ENCODE measurements at places on chromosomes 7 and 10.

DNA sequence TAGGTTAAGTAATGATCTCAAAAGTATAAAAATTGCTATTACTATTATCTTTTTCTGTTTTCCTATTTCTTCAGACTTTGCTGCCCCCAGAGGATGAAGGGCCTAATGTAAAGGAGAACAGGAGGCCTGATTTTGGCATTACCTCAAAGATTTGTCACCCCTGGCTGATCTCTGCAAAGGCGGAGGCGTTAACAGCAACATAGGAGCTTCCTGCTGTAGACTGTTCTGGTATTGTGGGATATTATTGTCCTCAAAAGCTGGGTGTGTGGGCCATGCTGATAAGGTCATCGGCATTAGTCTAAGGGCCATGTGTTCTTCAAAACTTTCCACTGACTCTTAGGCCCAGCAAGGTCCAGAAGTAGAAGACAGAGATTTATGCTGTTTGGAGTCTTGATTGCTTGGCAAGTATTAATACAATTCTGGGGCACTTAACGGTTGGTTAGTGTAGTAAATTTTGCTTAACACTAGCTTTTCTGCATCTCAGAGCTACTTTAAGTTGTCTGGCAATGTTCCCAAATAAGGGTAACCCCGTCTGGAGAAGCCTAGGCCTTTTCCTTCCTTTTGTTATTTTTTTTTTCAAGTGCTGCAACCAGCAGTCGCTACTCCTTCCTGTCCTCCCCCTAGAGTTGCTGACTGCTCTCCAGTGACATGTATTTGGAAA lies 14.0 kb upstream of the ENTPD1 start:
- no peak for DNase-seq

DNA sequence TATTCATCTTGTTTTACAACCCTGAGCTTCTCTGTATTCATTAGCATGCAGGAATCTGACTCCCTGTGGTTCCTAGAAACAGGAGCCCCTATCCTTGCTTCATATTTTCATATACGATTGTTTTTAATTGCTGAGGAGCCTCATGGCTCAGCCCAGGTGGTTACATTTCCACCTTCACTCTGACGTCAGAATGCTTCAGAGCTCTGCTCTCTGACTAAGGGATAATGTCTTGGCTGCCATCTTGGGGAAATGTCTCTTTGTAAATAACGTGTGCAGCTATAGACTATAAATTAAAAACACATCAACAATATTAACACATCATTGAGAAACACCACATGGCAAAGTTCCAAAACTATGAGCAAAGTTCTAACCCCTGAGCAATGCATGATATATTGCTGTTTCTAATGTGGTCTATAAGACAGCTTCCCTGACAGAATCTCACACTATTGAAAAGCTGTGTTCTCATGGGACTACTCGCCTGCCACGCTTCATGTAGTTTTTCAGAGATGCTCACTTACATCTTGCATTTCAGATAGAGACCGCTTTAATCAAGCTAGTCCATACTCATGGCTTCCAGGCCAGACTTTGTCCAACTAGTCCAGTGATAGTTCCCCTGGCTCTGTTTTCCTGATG lies 227.0 kb downstream of the SORCS3 start:
- no peak for DNase-seq

GRCh38 chr10:26486990-26487850 lies 49.1 kb downstream of the APBB1IP start:
- no peak for DNase-seq

- no peak for DNase-seq
Observed at GRCh38 chr10:95341716-95342130, 50.9 kb upstream of the PDLIM1 start.

DNA sequence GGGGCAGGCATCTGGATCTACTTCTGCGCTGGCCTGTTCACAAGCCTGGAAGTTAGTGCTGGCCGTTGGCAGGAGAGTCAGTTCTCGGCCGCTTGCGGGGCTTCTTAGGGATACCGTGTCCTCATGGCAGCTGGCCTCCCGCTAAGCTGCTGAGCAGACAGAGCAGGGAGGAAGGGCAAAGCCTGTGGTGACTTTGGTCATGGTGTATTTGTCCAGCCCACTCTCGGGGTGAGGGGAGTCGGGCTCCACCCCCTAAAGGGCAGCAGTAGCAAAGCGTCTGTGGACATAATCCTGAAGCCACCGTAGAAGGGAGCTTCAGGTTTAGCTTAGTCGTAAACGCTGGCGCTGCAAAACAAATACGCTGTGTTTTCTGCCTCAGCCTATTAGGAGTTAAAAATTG lies 12.2 kb downstream of the UBE3C start:
- DNase-seq: no peak

DNA sequence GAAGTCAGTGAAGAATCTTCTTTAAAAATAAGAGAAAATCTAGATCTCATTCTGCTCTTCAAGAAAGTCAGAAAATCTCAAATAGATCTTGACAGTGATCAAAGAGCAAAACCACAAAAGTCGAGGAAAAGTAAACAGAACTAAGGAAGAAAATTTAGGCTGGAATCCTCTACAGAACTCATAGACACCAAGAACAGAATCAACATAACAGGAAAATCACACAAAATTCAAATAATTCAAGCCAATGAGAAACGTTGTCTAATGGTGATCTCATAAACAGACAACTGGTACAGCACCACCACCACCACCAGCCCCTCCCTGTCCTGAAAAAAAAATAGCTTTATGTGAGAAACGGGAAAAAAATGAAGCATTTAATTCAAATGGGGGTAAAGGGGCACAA lies 6.9 kb downstream of the ITGB1 start:
- DNase-seq: peak; percentile 68

GRCh38 chr10:70617798-70618568 lies 15.4 kb upstream of the PRF1 start:
- no peak for DNase-seq

GRCh38 chr7:41956705-41957104 lies 253.8 kb upstream of the INHBA start:
- no peak for DNase-seq

GRCh38 chr7:78080241-78080640 lies 281.7 kb downstream of the PHTF2 start:
- no peak for DNase-seq

DNA sequence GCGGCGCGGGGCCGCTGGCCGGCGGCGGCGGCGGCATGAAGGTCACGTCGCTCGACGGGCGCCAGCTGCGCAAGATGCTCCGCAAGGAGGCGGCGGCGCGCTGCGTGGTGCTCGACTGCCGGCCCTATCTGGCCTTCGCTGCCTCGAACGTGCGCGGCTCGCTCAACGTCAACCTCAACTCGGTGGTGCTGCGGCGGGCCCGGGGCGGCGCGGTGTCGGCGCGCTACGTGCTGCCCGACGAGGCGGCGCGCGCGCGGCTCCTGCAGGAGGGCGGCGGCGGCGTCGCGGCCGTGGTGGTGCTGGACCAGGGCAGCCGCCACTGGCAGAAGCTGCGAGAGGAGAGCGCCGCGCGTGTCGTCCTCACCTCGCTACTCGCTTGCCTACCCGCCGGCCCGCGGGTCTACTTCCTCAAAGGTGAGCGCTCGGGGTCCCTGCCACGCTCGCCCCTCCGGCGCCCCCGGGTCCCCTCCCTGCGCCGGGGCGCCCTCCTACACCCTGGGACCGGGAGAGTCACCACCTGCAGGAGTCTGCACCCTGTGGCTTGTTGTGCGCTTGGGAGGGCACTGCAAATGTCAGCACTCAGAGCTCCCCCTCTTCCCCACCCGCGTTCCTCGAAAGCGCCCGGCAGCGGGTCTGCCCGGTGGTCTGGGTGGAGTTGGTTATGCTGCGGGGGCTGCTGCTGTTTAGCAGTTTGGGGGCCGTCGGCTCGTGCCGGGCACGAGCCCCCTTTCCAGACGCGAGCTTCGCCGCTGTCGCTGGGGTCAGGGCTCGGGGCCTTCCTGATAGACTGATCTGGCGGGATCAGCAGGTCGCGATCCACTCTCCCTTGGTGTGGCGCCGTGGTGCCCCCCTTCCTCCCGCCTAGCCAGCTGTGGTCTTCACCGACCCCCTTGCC lies 627 bp downstream of the DUSP5 start:
- DNase-seq: no peak

GRCh38 chr10:76686201-76686600 lies 951.4 kb downstream of the KCNMA1 start:
- DNase-seq: no peak

DNA sequence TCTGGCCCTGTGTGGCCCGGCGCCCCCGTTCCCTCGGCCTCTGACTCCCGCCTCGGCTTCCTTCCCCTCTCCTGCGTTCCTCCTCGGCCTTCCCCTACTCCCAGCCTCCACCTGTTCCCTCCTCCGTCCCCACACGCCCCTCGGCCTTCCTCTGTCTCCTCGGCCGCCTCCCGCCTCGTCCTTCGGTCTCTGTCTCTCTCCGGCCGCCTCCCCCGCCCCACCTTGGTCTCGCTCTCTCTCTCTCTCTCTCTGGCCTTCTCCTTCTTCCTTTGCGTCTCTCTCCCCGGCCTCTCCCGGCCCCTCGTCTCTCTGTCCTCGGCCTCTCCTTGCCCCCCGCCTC lies 588 bp downstream of the GET4 start:
- no peak for DNase-seq

GRCh38 chr7:159108941-159109652 lies 35.6 kb downstream of the VIPR2 start:
- no peak for DNase-seq

DNA sequence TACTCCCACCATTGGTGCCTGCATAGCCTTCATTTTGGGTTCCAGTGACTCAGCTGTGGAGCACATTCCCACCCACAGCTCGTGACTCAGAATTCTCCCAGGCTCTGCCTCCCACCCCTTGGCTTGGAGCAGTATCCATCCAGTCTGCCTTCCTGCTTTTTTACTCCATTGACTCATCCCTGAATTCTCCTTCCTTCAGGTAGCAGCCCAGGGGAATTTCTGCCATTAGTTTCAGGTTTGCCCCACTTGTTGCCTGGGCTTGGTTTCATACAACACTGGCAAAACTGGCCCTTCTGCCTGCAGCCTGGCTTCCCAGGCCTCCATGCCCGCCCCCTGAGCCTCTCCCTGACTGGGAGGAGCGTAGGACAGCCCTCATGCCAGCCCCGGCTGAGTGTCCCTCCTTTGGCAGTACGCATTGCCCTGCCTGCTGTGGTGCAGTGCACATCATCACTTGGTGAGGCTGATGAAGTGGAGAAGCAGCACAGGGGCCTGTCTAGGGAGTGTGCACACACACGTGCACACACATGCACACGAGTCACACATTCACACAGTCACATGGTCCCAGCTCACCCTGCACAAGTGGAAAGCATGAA lies 55.0 kb downstream of the SNX10 start:
- DNase-seq: no peak

- DNase-seq: no peak
Observed at GRCh38 chr7:44099669-44100068, 4.5 kb upstream of the AEBP1 start.

- no peak for DNase-seq
Observed at GRCh38 chr7:76509931-76510877, at the start of gene UPK3B. TSS of gene UPK3B (plus strand) at chr7:76510552. CDS start at chr7:76510653, 101 bp downstream.

GRCh38 chr7:191981-192649 lies at the start of gene FAM20C:
TSS of gene FAM20C (plus strand) at chr7:192571. CDS start at chr7:193200, 629 bp downstream.
- DNase-seq: peak; percentile 85

DNA sequence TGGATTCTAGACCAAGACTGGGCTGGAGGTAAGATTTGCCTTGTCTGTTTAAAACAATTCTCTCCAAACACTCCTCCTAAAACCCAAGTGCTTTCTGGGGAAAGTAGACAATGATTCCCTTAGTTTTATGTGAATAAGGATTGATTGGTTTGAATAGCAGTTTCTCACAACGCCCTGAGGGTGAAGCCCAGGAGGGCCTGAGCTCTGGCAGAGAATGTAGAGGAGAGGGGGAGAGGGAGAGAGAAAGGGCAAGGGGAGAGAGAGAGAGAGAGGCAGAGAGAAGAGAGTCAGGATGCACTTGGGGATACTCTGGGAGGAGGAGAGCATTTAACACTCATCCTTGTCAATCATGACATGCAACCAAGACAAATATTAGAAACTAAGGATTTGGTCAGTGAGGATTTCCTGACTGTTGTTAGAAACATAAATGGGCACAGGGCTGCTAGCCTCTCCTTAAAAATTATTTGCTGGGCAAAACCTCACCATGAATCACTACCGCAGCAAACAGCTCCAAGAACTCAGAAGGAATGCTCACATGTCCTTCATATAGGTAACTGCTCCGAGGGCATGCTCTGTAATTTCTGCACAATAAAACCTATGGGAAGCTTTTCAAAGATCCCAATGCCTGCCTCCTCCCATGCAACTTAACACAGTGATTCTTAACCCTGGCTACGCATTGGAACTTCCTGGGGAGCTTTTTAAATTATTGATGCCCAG lies 55.2 kb upstream of the RAPGEF5 start:
- DNase-seq: no peak

DNA sequence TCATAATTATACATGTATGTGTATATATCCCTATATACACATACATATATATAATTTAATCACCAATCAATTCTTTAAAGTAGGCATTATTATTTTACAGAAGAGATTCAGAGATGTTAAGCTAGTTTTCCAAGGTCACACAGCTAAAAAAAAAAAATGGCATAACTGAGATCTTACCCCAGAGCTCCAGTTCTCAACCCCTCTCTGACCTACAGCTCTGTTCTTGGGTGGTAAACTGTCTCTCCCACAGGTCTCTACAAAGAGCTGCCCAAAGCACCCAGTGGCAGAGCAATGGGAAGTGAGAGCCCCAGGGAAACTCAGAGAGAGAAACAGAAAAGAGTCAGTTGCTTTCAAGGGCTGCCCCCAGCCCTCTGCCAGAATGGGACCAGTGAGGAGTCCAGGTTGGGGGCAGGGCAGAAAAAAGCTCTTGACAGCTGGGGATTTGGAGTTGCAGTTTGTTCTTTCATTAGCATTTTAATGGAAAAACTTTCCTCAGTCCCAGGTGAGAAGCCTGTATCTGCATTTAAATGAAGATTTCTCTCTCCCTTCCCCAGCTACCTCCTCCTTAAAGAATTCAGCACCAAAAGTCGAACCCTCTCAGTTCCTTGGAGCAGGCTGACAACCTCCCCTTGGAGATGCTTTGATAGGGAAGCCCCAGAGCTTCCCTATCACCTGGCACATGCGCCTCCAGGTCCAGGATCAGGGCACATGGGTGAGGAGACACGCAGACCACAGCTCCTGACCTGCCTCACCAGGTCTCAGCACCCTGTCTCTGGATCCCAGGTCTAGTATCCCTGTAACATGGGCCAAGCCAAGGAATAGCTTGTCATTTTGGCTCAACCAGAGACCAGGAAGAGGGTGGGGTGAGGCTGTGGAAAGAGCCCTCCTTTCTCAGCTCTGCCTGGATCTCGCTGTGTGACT lies 388.1 kb downstream of the PLXNA4 start:
- DNase-seq: no peak

DNA sequence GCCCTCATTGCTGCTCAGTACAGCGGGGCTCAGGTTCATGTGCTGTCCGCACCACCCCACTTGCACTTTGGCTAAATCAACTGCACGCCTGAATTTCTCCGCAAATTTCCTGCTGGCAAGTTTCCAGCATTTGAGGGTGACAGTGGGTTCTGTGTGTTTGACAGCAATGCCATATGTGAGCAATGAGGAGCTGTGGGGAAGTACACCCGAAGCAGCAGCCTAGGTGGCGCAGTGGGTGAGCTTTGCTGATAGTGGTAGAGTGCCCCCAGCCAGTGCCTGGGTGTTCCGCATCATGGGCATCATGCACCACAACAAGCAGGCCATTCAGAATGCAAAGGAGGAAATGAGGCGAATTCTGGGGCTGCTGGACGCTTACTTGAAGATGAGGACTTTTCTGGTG lies 103.9 kb upstream of the POT1 start:
- DNase-seq: no peak

GRCh38 chr10:13961097-13961496 lies 369.6 kb downstream of the FRMD4A start:
- DNase-seq: no peak
